ENCODE measurements at places on chromosomes 16 and 17. TPM values are rescaled to one million over a fixed set of nuclear protein-coding genes. Genes with fewer than 3 reads are reported as not detected.
A peak's percentile ranks its signal among the peaks of the same experiment; 100 is the strongest.

- no peak for DNase-seq
These were observed 80.2 kb upstream of the ALOX12 start for GRCh38 chr17:6915620-6916019.

GRCh38 chr17:36730095-36730808 is 128.9 kb downstream of the MRM1 start:
- DNase-seq: no peak

GRCh38 chr16:89855301-89855945 is 18.0 kb upstream of the TCF25 start:
- no peak for DNase-seq

DNA sequence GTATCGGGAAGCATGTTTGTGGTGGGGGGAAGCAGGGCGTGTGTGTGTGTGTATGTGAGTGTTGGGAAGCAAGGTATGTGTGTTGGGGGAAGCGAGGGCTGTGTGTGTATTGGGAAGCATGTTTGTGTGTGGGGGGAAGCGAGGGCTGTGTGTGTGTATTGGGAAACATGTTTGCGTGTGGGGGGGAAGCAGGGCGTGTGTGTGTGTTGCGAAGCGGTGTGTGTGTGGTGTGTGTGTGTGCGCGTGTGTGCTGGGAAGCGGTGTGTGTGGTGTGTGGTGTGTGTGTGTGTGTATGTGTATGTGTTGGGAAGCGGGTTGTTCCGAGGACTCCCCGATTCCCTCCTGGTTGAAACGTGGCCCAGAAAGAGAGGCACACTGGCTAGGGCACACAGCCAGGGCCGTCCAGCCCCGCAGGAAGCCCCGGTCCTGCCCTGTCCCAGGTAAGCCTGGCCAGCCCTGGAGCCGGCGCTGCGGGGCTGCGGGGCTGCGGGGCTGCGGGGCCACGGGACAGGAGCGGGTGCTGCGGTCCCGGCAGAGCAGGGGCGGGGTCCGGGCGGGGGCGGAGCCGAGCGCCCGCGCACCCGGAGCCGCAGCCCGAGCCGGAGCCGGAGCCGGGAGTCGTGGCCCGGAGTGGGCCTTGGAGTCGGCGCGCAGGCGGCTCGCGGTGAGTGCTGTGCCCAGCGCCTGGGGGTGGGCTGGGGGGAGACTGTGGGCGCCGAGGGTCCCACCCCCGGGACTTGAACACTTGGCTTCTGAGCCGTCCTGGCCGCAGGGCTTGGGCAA is at the start of gene NOD2:
TSS of gene NOD2 (plus strand) at position 608 of the 783 bp plus-strand sequence. CDS start 5,890 bp downstream, outside the sequence.
- peak; percentile 32 for DNase-seq

Gene GABARAPL2
- total RNA-seq: 47.6 TPM

All from activated naive CD8-positive, alpha-beta T cell treated with anti-CD3 and anti-CD28 coated beads for 36 hours (primary cell).